ENCODE measurements at places on chromosomes 7 and 10. TPM values are rescaled to one million over a fixed set of nuclear protein-coding genes. Genes with fewer than 3 reads are reported as not detected.

The CPA2 gene
- total RNA-seq, result 17.1 TPM

DNA sequence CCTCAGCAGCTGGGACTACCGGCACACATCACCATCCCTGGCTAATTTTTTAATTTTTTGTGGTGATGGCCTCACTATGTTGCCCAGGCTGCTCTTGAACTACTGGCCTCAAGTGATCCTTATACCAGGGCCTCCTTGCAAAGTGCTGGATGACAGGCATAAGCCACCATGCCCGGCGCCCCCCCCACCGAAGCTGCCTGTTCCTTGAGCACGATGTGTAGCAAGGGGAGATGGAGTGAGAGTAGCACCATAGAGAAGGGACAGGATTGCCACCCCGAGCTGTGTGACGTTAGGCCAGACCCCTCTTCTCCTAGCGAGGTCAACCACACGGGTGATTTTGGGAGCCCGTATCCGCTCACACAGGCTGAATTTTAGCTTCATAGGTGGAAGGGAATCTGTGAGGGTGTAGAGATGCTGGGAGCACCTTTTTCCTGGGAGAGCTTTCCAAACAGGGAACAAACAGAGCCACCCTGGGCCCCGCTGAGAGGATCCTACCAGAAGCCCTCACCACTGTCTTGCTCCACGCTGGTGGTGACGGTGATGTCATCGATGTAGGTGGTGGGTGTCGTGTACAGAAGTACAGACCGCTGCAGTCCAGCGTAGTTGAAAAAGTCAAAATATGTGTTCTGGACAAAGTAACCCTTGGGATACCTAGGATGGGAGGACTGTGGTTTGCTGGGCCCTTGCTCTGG lies 3.0 kb downstream of the GUSB start:
- no peak overlapping the region for H3K27ac ChIP-seq
- H3K27me3 ChIP-seq, result no peaks in the 10 kb centered on the region
- H3K4me1 ChIP-seq, result peaks cover 27% of the 10 kb centered on the region
- DNase-seq, result no peak
- peaks cover 26% of the 10 kb centered on the region for H3K36me3 ChIP-seq

DNA sequence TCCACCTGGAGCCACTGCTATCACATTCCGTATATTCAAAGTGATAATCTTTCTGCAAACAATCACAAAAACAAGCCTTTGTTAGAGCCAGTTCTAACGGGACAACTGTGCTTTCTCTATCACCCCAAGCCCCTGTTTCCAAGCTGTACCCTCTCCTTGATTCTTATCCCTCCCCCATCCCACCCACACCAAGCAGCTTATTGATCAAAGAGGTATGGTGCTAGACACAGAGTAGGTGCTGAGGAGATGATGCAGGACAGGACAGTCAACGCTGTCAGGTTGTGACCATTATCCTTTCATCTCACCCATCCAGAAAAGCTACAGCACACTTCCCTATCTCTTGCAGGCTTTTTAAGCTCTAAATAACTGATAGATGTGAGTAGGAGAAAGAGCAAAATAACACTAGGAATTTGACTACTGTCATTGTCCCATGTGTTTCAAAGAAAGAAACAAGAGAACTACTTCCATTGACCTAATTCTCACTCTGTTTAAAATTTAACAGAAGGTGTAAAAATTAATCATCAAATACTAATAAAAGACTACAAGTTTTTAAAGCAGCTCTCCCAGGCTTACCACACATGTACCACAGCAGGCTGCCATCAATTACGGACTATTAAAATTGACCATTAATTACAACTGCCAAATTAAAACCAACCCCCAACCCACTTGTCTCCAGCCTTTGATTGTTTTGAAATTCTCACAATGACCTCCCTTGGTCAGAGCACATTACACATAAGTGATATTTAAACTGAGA lies 94.3 kb downstream of the ELAPOR2 start:
- H3K27me3 ChIP-seq, result no peaks in the 10 kb centered on the region
- no peak overlapping the region for H3K27ac ChIP-seq
- DNase-seq, result no peak
- no peaks in the 10 kb centered on the region for H3K4me1 ChIP-seq

DNA sequence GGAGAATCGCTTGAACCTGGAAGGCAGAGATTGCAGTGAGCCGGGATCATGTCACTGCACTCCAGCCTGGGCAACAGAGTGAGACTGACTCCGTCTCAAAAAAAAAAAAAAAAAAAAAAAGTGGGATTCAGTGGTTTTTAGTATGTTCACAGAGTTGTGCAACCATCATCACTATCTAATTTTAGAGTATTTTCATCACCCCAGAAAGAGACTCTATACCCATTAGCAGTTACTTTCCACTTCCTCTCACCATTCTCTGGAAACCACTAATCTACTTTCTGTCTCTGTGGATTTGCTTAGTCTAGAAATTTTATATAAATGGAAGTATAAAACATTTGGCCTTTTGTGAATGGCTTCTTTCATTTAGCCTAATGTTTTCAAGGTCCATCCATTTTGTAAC lies 113.4 kb downstream of the ST7 start:
- no peak for DNase-seq
- H3K36me3 ChIP-seq, result no peaks in the 10 kb centered on the region
- no peak overlapping the region for H3K4me3 ChIP-seq
- H3K27ac ChIP-seq, result no peak overlapping the region
- H3K27me3 ChIP-seq, result no peaks in the 10 kb centered on the region

The OR2A14 gene
- not detected for total RNA-seq

- peak; percentile 54 for DNase-seq
- no peaks in the 10 kb centered on the region for H3K4me1 ChIP-seq
- H3K4me3 ChIP-seq, result no peak overlapping the region
- H3K27me3 ChIP-seq, result no peaks in the 10 kb centered on the region
- H3K27ac ChIP-seq, result peak overlapping the region; percentile 64
- H3K36me3 ChIP-seq, result no peaks in the 10 kb centered on the region
Observed at GRCh38 chr10:26485150-26485941, 47.2 kb downstream of the APBB1IP start.

GRCh38 chr7:5423976-5424748 lies 528 bp upstream of the TNRC18 start:
- H3K27me3 ChIP-seq, result no peaks in the 10 kb centered on the region
- H3K4me1 ChIP-seq, result peaks cover 30% of the 10 kb centered on the region
- H3K36me3 ChIP-seq, result no peaks in the 10 kb centered on the region
- peak; percentile 99 for DNase-seq
- peak overlapping the region; percentile 99 for H3K27ac ChIP-seq

DNA sequence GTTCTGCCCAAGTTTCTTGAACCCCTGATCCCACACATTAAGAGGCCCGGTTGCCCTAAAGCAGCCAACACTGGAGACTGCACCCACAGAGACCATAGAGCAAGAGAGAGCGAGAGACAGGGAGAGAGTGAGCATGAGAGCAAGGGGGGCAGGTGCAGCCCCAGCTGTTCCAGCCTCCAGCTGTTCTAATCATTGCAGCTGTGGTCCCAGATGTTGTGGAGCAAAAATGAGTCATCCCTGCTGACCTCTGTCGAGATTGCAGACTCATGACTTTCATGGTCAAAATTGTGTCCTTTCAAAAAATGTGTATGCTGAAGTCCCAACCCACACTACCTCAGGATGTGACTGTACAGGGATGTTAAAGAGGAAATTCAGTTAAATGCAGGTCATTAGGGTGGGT lies 143.9 kb upstream of the FRMD4A start:
- H3K4me1 ChIP-seq, result no peaks in the 10 kb centered on the region
- DNase-seq, result no peak
- H3K27ac ChIP-seq, result no peak overlapping the region
- H3K36me3 ChIP-seq, result no peaks in the 10 kb centered on the region
- H3K27me3 ChIP-seq, result no peaks in the 10 kb centered on the region

- H3K4me3 ChIP-seq, result no peak overlapping the region
- no peak overlapping the region for H3K27ac ChIP-seq
- no peaks in the 10 kb centered on the region for H3K36me3 ChIP-seq
- H3K4me1 ChIP-seq, result no peaks in the 10 kb centered on the region
- H3K27me3 ChIP-seq, result no peaks in the 10 kb centered on the region
Observed at GRCh38 chr10:75987616-75988015, 556.2 kb downstream of the LRMDA start.

The TMEM140 gene
- 13.3 TPM for total RNA-seq

- no peaks in the 10 kb centered on the region for H3K36me3 ChIP-seq
- DNase-seq, result no peak
- H3K27ac ChIP-seq, result no peak overlapping the region
- H3K4me3 ChIP-seq, result no peak overlapping the region
- peaks cover 33% of the 10 kb centered on the region for H3K4me1 ChIP-seq
Observed at GRCh38 chr10:127734753-127735152, 2.2 kb upstream of the FOXI2 start.

DNA sequence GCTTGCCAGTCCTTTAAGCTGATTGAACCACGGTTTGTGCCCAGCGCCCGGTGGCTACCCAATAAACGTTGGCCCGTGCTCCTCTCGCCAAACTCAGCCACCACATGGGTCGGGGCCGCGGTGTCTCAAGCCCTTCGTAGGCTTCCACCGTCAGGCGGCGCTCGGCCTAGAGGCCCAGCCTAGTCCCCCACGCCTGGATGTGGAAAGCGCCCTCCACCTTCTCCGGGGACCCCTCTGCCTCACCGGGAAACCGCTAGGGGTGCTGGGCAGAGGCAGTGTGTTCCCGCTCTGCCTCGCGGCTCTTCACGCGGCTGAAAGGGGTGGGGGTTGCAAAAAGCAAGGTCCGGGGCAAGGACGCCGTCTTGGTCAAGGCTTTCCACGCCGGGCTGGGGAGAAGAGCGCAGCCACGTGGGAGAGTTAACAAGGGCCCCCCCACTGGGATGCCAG lies 29.8 kb downstream of the LEP start:
- no peak overlapping the region for H3K27ac ChIP-seq
- no peak for DNase-seq
- no peaks in the 10 kb centered on the region for H3K36me3 ChIP-seq
- no peaks in the 10 kb centered on the region for H3K27me3 ChIP-seq
- H3K4me1 ChIP-seq, result peaks cover 29% of the 10 kb centered on the region

The POLD2 gene
- total RNA-seq, result 19.8 TPM

DNA sequence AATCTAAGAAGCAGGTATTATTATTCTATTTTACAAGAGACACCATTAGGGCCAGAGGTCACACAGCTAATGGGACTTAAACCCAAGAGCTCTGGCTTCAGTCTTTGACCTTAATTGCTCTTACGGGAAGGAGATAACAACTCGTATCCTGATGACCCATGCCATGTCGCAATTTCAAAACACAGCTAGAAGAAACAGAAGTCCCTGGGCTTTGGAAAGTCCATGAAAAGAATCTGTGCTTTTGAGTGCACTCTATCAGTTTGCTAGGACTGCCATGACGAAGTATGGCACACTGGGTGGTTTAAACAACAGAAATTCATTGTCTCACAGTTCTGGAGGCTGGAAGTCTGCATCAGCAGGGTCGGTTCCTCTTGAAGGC lies 247.8 kb upstream of the AOAH start:
- DNase-seq, result no peak
- peak overlapping the region; percentile 16 for H3K27ac ChIP-seq
- no peak overlapping the region for H3K4me3 ChIP-seq

The ITPRIP gene
- total RNA-seq, result 9.2 TPM

- H3K27ac ChIP-seq, result no peak overlapping the region
- no peaks in the 10 kb centered on the region for H3K36me3 ChIP-seq
- no peaks in the 10 kb centered on the region for H3K4me1 ChIP-seq
- no peak for DNase-seq
Observed at GRCh38 chr7:91787931-91788330, 92.6 kb downstream of the MTERF1 start.

DNA sequence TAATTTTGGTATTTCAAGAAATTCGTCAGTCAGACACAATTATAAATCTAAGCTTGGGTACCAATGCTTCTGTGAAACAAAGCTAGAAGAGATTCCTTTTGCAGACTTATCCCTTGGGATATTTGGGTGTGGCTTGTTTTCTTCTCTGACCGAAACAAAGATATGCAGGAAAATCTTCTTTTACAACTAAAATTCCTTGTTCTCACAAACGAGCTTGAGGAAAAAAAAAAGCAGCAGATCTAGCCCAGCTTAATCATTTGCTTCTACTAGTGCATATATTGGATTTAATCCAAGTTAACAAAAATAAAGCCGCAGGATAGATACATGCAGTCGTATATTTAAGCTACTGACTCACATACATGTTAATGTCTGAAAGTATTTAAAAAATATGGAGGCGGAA lies 104.2 kb downstream of the PRTFDC1 start:
- H3K36me3 ChIP-seq, result no peaks in the 10 kb centered on the region
- peak; percentile 35 for DNase-seq
- no peak overlapping the region for H3K27ac ChIP-seq
- peaks cover 15% of the 10 kb centered on the region for H3K4me1 ChIP-seq

- H3K4me3 ChIP-seq, result no peak overlapping the region
- peaks cover 40% of the 10 kb centered on the region for H3K27me3 ChIP-seq
- H3K4me1 ChIP-seq, result no peaks in the 10 kb centered on the region
- no peak for DNase-seq
Observed at GRCh38 chr10:132193907-132194552, 7.3 kb downstream of the DPYSL4 start.

DNA sequence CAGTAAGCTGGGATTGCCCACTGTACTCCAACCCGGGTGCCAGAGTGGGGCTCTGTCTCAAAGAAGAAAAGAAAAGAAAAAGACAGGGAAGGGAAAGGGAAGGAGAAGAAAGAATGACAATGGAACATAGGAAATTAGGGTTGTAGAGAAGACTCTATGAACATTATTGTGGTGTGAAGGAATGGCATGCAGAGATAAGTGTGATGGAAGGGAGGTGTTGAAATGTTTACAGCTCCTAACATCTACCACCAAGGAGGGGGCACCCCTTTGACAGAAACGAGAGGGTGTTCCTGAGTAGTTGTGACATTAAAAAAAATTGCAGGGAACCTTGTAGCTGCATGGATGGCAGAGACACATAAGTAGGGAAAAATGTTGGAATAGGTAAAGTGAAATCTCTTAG lies 27.5 kb downstream of the AUTS2 start:
- no peak overlapping the region for H3K27ac ChIP-seq
- H3K36me3 ChIP-seq, result no peaks in the 10 kb centered on the region
- DNase-seq, result no peak
- no peaks in the 10 kb centered on the region for H3K27me3 ChIP-seq
- no peak overlapping the region for H3K4me3 ChIP-seq

DNA sequence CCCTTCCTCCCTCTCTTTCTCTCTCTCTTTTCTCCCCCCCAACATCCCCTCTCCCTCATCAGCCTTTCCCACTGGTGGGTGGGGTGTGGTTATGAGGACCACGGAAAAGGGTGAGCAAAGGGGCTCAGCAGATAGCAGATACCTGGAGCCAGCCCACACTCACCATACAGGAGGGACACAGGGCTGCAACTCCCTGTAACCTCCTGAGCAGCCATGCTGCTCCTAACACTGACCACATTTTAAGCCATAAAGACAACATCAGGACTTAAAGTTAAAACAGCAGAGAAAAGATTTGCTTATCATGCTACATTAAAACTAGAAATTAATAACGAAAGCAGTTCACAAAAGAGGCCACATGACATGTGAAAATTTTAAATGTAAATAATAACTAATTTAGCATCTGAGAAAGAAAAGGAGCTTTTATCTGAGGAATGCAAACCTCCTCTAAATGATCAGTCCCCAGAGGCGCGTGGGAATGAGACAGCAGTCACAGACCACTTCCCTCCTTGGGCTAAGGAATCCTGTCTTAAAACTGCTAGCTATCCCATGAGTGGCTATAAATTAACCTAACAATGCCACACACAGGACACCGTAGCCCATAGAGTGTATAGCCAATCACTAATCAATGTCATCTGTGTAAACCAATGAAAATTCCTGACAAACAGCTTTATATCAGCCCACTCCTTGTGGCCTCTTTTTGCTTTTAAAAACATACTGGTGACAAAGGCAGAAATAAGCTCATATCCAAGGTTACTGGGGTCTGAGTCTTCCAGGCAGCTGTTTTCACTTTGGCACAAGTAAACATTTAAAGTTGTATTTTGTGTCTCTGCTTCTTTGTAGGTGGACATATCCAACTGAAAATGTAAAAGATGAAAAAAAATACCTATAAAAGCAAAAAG lies 33.3 kb downstream of the PKD1L1 start:
- H3K27ac ChIP-seq, result no peak overlapping the region
- H3K36me3 ChIP-seq, result no peaks in the 10 kb centered on the region
- no peaks in the 10 kb centered on the region for H3K4me1 ChIP-seq
- DNase-seq, result no peak

Data from stomach (tissue), 19 donors.